ENCODE measurements at places on chromosomes 4 and X. TPM values are rescaled to one million over a fixed set of nuclear protein-coding genes. Genes with fewer than 3 reads are reported as not detected.
A peak's percentile ranks its signal among the peaks of the same experiment; 100 is the strongest.

Gene MAP9
- 17.8 TPM for total RNA-seq

DNA sequence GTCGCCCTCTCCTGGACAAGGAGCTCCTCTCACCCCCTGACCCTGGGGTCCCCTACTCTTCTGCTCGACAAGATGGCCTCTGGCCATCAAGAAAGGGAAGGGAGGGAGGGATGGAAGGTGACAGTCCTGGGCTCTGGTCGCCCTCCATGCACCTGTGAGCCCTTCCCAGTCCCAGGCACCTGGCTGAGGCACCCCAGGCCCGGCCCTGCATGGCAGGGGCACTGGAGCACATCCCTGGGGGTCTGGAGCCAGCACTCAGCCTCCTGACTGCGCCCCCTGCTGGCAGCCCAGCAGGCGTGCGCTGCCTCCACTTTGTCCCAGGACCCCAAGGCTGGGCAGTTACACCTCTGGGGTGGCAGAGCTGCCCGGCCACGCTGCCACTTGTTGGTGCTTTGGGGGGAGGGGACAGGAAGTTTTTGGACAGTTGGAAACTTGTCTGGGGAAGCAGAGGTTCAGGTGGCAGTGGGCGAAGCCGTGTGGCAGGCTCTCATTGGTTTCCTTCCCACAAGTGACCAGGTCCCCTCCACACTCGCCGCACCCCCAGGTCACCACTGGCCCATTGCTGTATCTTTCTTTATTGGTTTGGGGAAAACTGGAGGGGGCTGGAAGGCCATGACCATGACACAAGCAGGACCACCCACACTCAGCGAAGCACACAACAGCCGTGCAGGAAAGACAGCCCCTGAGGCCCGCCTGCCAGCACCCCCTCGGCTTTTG, 4.3 kb downstream of the PNCK start:
- H3K4me3 ChIP-seq, result no peak overlapping the region
- H3K27me3 ChIP-seq, result 0 out of 2 replicates have a peak, but pooled peaks cover 2% of the 10 kb centered on the region
- no peaks in the 10 kb centered on the region for H3K4me1 ChIP-seq
- DNase-seq, result no peak

DNA sequence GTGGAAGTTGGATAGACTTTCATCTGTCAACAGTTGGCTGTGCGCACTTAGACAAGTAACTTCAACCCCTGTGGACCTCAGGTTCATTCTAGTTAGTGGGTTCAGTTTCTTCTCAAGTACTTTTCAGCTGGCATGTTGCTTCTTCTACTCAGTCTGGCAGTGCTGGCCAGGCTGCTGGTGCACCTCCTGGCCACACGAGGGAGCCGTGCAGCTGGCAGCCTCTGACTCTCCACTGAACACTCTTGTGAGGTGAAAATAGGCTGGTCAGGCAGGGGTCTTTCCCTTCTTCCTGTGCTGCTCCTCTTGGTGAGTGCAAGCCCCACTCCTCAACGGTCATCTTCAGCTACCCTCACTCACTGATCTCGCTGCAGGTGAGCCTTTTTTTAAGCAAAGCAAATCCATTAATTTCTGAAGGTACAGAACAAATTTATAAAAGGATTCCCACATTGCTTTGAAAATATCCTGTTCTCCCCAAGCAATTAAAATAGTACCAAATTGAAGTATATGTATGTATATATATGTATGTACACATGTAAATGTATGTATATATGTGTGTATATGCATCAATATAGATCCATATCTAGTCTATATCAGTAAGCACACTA, 30.6 kb downstream of the LONRF3 start:
- DNase-seq, result peak; percentile 53
- no peak overlapping the region for H3K4me3 ChIP-seq
- no peaks in the 10 kb centered on the region for H3K36me3 ChIP-seq
- H3K27me3 ChIP-seq, result no peaks in the 10 kb centered on the region
- no peak overlapping the region for H3K27ac ChIP-seq
- H3K4me1 ChIP-seq, result no peaks in the 10 kb centered on the region

DNA sequence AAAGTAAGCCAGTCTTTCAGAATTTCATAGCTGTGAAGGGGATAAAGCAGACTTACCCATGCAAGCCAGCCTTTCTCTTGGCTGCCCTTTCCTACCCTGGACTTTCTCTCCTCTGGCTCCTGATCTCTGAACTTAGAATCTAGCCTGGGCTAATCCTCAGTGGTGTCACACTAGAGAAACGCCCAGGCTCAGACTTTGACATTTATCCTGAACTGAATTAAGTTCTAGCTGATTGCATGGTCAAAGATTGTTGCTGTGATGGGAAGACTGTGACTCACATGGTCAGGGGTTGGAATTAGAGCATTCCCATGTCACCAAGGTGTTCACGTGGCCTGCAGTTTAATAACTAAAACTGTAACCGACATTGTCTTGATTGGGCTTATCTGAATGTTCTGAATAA, 469.5 kb upstream of the FAT1 start:
- no peaks in the 10 kb centered on the region for H3K36me3 ChIP-seq
- no peak overlapping the region for H3K27ac ChIP-seq
- DNase-seq, result no peak
- no peaks in the 10 kb centered on the region for H3K4me1 ChIP-seq
- no peak overlapping the region for H3K4me3 ChIP-seq

Gene TBX22
- 0.24 TPM for total RNA-seq

Gene TEX13C
- total RNA-seq, result 0.07 TPM

GRCh38 chr4:183171484-183172267, 72.6 kb downstream of the WWC2 start:
- H3K4me1 ChIP-seq, result peaks cover 75% of the 10 kb centered on the region
- DNase-seq, result no peak
- H3K27ac ChIP-seq, result peak overlapping the region; percentile 55
- no peak overlapping the region for H3K4me3 ChIP-seq

Gene GPR119
- total RNA-seq, result not detected

GRCh38 chr4:119068529-119068962, 67.1 kb upstream of the MYOZ2 start:
- 0 out of 2 replicates have a peak, but pooled peaks cover 7% of the 10 kb centered on the region for H3K36me3 ChIP-seq
- DNase-seq, result peak; percentile 43
- H3K27ac ChIP-seq, result no peak overlapping the region
- H3K4me3 ChIP-seq, result peak overlapping the region; percentile 80

GRCh38 chr4:64712590-64712989, 303.3 kb upstream of the TECRL start:
- H3K36me3 ChIP-seq, result 0 out of 2 replicates have a peak, but pooled peaks cover under 1% of the 10 kb centered on the region
- no peak for DNase-seq
- no peak overlapping the region for H3K27ac ChIP-seq
- H3K4me3 ChIP-seq, result no peak overlapping the region

Measured in GM23338 (cell line).